ENCODE measurements at places on chromosomes 5 and 9.

GRCh38 chr9:106286249-106286648 lies 576.7 kb upstream of the ZNF462 start:
- DNase-seq: no peak

- DNase-seq: no peak
Measured at GRCh38 chr5:14208071-14209021, 65.2 kb downstream of the TRIO start.

DNA sequence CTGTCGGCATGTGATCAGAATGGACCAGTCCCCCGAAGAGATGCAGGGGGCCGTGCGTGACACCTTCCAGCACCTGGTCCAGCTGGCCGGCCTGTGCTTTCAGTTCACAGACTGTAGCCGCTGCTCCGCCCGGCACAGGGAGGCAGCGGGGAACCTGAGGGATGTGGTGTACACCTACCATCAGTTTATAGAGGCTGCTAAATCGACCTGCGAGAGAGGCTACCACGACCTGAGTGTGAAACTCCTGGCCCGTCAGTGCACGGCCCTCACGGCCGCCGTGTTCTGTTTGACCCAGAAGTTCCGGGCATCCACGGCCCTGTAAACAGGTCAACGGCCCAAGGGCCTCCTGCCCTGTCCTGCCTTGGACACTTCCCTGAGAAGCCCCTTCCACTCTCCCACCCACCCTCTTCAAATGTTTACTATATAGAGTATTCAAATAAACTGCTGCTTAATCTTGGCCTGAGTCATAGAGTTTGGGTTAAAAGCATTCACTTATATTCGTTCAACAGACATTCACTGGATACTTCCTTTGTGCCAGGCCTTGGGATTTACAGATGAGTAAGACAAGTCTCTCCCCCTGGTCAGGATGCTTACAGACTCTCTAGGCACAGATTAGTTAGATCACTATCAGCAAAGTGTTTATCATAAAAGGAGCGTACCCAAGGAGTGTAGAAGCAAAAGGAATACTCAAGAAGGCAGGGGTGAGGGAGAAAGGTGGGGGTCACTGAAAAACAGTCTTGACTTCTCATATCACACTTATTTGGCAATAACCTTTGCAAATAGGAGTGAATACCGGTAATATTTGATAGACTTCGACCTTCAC lies 6.9 kb upstream of the TRMT10B start:
- no peak for DNase-seq

GRCh38 chr9:18824095-18824666 lies 208.8 kb downstream of the SAXO1 start:
- no peak for DNase-seq

- DNase-seq: no peak
Measured at GRCh38 chr5:91528831-91529230, 145.7 kb upstream of the ARRDC3 start.

DNA sequence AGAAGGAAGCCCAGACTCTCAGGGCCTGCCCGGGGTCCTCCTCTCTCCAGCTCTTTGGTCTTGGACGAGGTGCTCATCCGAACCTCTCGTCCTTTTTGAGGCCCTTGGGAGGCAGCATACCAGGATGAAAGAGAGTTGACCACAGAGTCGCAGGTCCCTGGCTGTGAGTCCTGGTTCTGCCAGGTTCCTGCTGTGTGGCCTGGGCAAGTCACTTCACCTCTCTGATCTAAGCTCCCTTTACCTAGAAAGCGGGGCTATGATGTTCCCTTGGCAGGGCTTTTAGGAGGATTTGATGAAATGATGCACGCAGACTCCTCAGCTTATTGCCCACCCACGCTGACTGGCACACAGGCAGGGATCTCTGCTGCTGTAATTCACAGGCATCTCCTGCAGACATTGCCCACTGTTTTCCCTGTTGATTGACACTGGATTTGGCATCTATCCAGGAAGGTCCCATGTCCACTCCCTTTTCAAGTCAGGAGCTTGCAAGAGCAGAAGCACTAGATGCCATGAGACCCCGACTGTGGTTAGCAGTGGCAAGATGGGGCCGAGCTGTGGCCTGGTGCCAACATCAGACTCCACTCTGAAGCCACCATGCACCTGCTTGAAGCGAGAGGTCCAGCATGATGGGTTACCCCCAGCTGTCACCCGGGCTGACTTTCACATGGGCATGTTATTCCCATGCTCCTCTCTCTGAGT lies 71.5 kb downstream of the MACROH2A1 start:
- no peak for DNase-seq

DNA sequence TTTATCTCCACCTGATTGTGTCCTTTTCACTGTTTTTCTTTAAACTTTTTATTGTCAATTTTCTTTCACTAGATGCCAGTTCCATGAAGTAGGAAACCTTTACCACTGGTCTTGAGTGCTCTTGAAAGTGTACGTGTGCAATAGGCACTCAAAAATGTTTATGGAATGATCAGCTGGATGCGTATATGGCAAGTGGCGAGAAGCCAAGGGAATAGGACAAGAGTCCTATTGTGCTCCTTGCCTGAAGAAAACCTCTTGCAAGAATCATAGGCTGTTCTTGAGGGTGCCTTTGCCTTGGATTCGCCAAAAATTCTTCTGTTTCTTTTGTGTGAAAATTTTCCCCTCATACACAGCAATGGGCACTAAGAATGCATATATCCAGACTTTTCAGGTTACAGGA lies 97.7 kb downstream of the GHR start:
- DNase-seq: no peak

DNA sequence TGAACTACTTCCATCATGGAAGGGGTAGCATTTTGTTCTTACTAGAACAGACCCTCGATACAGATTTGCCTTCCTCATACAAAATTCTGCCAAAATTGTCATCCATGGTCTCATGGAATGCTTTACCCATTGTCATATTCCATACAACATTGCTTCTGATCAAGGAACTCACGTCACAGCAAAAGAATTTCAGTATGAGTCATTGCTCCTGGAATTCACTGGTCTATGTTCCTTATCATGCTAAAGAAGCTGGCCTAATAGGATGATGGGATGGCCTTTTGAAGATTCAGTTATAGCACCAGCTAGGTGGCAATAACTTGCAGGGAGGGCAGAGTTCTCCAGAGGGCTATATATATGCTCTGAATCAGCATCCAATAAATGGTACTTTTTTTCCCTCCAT lies 18.2 kb upstream of the FNIP1 start:
- DNase-seq: no peak

- DNase-seq: no peak
Measured at GRCh38 chr5:57097526-57097925, 76.3 kb upstream of the GPBP1 start.

GRCh38 chr5:141672841-141673813 lies 8.9 kb downstream of the ARAP3 start:
- no peak for DNase-seq

DNA sequence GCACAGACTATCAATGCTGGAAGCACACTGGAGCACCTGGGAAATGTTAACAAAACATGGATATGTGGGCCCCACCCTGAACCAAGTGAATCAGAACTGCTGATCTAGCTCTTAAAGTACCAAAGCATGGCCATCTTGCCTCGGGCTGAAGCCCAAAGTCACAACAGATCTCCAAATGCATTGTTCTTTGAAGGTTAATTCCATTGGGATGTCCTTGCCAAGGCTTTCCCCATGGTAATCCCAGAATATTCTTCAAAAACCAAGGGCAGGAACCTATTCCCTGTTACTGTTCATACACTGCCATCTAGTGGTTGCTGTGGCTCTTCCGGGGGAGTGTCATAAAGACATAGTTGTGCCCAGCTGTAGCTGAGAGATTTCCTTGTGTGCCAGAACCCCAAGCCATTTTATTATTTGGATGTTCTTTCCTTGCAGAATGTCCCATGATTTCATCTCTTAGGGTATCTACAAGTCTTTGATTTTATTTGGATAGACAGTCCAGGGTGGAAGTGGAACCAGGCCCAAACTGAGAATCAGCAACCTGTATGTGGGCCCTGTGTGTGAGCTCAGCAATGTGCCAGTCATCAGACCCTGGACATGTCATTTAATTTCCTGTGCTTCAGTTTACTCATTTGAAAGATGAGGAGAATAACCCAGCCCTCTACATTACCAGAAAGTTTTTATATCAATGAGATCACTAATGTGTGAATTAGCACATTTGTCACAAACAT lies 290.0 kb downstream of the ACTL7B start:
- no peak for DNase-seq

DNA sequence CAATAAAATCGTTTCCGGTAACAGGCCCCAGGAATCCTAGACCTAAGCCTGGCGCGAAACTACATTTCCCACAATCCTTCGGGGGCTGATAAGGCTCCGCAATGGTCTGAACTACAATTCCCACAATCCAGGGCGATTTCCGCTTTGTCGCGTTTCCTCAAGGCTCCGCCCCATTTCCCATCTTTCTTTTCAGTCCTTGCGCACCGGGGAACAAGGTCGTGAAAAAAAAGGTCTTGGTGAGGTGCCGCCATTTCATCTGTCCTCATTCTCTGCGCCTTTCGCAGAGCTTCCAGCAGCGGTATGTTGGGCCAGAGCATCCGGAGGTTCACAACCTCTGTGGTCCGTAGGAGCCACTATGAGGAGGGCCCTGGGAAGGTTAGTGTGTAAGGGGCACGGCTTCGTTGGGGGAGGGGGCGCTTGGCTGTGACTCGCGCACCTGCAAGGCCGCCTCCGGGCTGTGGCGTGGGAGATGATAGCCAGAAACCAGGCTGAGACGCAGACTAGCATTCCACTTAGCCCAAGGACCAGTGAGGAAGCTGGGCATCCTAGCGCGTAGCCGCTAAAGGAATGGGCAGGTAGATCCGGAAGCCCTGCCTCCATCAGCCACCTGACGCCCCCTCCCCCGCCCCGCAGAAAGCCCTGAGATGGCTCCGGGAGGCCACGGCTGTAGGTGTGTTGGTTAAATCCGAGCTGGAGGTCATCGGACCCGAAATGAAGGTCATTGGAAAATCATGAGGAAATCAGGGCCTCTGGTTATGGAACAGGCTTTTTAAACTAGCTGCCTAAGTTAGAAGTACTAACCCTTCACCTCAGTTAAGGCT lies at the start of gene COX7C:
Gene COX7C, plus strand, starts transcription at position 186 of the 821 bp plus-strand sequence. Its CDS starts 115 bp downstream, at position 301.
- peak; percentile 76 for DNase-seq

DNA sequence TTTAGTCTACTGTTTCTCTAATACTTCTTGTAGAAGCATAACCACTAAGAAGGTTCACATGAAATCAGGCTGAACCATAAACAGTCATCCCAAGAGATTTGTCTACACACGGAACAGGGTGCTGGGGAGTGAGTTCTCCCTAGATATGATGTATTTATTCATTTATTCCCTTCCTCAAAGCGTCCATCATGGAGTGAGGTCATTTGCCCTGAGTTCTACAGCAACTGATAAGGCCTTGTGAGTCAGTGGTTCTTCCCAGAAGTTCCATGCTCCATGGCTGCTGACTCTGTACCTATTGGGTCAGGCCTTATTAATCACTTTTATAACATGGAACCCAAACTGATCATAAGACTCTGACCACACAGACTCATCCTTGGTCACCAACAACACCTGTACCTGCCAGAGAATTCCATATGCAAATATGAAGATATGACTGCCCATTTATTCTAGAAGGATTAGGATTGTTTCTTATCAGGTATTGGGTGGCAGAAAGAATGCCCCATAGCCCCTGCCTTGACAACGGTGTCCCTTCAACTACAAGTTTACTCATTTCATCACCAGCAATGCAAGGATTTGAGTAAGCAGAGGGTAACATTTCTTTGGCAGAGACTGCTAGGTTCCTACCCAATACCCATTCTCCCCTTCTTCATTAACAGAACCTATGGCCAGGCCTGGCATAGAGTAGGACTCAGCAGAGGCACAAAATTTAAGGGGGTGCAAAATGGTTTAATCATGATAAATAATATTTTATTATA lies 118.1 kb downstream of the LHFPL2 start:
- DNase-seq: no peak

DNA sequence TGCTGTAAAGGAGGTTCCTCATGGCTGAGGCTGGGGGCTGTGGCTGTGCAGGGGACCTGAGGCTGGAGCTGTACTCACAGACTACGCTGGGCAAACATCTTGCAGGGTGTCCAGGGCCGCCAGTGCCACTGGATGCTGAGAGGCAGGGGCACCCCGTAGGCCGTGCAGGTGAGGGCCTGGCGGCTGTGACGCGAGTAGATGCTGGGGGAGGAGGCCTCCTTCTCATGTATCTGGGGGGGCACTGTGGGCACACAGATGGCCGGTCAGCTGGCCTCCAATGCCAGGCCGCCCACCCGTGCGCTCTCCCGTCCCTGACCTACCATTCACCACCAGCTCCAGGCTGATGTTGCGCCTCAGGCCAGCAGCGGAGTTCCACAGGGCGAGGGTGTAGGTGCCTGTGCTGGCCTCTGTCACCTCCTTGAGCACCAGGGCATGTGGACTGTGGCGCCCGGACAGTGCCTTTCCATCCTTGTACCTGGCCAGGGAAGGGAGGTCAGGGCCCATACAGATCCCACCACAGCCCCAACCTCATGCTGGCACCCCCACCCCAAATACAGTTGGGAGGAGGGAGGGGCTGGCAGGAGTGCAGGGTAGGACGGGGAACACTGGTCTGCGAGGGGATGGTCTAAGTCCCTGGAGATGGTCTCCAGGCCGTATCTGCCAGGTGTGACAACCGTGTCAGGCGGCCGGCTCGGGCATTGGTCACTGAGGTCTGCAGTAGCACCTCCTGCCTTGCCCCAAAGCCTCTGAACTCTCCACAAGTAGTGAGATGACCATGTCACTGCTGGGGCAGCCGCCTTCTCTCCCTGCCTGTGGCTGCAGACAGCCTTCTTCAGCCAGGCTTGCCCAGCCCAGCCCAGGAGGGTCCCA lies 23.4 kb downstream of the FLT4 start:
- DNase-seq: no peak

DNA sequence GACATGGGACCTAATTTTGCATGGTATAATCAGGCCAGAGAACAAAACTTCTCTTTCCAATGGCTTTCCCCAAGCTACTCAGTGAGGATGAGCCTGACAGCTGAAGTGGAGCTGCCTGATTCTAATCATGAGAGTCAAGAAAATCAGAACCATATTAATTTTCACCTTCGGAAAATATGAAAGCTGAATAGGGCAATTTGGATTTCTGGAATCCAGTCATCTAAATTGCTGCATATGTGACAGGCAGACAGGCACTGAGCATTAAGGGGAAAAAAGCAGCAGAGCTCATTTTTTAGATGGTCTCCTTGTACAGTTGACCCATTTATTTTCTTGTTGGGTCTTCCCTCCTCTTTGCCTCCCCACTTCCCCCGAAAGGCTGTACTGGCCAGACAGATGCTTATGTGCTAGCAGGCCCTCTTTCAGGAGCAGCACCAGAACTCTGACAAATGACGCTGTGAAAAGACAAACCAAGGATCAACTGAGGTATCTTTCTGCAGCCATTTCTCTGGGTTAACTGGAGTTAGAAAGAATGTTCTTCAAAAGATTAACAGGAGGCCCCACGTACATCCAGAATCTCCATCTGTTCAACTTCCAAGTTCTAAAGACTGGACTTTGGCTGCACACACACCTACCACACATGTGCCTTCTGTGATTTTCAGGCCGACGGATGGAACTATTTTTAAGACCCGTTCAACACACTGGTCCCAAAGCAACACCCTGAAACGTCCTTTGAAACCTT lies 175.2 kb downstream of the DCP2 start:
- DNase-seq: no peak

All from effector memory CD4-positive, alpha-beta T cell (primary cell).